T1000 (cell line): ENCODE measurements at places on chromosomes 5 and 9.

GRCh38 chr5:36777105-36777757 is 99.3 kb upstream of the NIPBL start:
- DNase-seq: no peak

GRCh38 chr5:100148239-100148638 is 386.9 kb upstream of the FAM174A start:
- no peak for DNase-seq

DNA sequence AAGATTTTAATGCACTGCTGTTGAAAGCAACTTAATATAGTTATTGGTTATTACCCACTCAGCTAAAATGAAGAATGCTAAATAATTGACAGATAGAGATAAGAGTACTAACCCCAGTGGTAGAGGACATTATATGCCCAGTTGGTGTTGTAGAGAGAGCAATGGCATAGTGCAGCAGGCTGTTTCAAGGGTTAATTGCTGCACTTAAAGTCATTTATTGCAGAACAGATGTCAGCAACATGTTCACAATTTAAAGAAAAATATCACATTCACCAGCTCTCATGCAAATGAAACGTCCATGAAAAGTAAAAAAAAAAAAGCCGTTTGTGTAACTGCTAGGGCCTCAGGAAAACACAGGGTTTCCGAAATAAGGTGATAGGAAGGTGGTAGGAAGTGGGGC is 254.6 kb downstream of the MTRR start:
- no peak for DNase-seq

DNA sequence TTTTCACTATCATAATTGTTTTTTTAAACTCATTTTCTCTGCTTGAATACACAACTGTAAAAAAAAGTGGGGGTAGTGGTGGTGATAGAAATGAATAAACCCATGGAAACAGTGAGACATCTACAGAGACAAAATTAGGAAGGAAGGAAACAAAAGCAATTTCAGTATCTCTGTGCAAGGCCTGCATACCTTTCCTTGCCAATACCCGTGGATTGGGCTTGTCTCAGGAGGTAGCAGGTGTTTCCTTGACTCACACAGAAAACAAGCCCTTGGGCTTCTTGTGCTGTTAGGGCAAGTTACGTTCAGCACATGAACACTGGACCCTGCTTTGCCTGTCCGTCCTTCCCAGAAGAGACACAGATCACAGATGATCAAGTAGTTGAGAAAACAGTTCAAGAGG is 372.2 kb downstream of the ZSWIM6 start:
- no peak for DNase-seq

DNA sequence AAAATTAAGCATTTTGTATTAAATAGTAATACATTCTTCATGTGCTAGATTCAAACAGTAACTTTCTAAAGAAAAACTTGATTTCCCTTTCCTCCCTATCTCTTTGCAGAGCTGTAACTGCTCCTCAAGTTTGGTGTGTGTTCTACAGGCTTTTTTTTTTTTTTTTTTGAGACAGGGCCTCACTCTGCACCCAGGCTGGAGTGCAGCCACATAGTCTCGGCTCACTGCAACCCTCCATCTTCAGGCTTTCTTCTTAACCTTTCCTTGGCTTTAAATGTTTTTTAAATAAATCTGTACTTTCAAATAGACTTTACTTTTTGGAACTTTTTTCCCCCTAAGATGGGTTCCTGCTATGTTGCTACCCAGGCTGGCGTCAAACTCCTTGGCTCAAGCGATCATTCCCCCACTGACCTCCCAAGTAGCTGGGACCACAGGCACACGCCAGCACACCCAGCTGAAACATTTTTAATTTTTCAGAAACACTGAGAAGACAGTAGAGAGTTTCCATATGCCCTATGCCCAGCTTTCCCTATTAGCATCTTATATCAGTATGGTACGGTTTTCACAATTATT is 9.1 kb downstream of the NDFIP1 start:
- no peak for DNase-seq

- DNase-seq: no peak
Measured at GRCh38 chr9:126516561-126516935, 97.2 kb upstream of the LMX1B start.

- DNase-seq: no peak
Measured at GRCh38 chr5:15238006-15238405, 262.0 kb upstream of the FBXL7 start.

DNA sequence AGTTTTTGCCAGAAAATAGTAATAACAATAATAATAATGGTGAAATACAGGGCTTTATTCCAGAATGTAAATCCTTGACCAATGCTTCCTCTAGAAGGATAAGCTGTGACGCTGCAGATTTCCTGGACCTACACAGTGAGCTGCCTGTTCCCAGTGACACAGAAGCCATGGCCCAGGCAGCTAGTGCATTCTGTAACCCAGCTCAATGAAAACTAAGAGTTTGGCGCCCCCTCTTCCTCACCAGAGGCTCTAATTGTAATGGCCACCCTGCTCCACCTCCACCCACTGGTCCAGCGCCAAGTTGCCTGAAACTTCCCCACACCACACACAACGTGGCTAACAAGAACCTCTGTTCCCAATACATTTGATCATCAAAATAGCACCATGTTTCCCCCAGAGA is 248.1 kb downstream of the CETN3 start:
- DNase-seq: no peak
